ENCODE measurements at places on chromosomes 6 and 20.
A peak's percentile ranks its signal among the peaks of the same experiment; 100 is the strongest.

DNA sequence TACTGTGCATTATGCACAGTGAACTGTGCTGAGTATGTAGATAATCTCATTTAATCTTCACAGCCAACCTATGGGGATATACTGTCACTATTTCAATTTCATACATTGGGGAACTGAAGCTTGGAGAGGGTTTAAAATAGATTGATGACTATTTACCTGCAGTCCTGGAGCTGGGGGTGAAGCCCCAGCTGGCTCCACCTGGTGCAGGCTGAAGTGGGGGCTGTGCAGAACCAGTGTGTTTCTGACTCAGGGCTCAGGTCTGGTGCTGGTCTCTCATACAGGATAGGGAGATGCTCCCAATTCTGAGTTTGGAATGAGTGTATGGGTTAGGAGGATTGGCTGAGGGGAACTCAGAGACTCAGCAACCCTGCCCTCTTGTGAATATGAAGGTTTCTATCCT, 176.1 kb upstream of the CEP162 start:
- no peak for DNase-seq

DNA sequence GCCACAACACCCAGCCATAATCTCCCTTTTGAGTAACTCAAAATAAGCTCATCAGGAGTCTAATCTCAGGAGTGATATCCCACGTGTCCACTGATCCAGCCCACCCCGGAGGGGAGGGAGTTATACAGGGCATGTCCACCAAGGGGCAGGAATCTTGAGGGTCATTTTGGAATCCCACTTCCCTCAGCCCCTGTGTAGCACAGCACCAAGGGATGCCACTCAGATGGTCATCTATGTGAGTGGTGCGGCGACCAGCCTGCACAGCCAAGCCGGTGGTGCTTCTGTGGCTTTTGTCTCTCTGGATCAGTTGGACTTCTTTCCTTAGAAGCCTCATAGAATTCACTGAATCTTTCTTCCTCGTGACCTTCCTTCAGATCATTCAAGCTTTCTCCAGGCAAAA, 11.0 kb upstream of the BCAS4 start:
- DNase-seq = no peak

- no peak for DNase-seq
Measured at GRCh38 chr20:63734111-63734945, 2.1 kb upstream of the LIME1 start.

- no peak for DNase-seq
Measured at GRCh38 chr6:22825210-22825609, 255.8 kb downstream of the HDGFL1 start.

GRCh38 chr20:25297141-25297905, 49.4 kb downstream of the PYGB start:
- DNase-seq = no peak

GRCh38 chr6:44073612-44074438, 53.4 kb downstream of the MRPL14 start:
- no peak for DNase-seq

GRCh38 chr6:7463785-7464184, 74.2 kb downstream of the RIOK1 start:
- no peak for DNase-seq

GRCh38 chr6:101572627-101573026, 179.1 kb downstream of the GRIK2 start:
- no peak for DNase-seq

DNA sequence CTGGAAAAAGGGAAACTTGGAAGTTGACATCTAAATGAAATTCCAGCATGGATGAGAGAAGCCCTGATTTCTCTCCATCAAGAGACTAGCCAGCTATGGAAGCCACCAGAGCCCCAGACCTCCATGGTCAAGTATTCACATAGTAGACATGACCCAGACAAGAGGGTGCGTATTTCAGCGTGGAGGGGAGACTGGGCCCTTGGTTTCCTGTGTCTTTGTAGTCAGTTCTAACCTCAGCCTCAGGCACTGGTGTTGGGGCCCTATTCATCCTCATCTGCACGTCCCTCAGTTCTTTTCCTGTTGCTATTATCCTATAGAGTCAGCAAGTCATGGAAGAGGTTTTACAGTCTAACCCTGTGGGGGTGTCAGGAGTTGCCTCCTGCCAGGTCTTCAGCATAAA, 12.5 kb downstream of the GNL1 start:
- no peak for DNase-seq

DNA sequence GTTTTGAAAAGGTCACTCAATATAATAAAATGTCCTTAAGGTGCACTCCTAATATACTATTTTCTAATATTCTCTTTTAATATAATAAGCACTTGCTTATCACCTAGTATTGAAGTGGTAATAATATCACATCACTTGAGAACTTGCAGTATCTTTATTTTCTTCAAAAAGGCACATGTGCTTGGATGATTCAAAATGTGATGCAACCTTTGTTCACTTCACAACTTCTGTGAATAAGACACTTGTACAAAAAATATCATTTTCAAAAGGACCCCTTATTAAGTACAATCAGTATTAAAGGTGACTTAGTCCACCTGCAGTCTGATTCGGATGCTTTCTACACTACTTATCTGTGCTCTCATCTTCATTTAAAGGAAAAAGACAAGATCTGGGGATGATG, 3.4 kb downstream of the PRELID3B start:
- DNase-seq = no peak

DNA sequence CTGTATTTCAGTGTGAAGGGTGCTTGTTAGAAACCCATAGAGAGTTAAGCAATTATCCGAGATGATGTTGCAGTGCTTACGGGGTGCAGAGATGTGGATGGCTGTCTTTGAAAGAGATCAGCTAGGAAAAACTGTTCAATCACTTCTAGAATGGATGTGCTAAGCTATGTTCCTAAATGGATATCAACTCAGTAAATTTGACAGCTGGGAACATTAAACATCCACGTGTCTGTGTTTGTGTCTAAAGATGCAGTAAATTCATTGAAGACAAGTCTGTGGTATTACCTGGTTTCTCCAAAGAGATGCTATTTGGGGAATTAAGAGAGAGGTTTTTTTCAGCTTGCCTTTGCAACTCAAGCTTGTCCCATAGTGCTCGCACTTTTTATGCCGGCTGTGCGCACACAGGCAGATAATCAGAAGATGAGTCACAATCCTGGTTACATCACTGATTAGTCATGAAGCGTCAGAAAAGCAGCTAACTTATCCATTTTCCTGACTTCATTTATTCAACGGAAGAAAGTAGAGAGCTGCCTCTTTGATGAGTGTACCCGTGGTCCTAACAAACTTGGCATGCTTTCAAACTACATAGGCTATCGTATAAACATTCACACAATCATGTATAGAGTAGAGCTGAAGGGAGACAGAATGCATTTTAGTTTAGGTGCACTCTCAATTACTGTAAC, 691.7 kb upstream of the SLC35B3 start:
- DNase-seq = no peak

GRCh38 chr6:126447367-126447766, 107.5 kb downstream of the CENPW start:
- no peak for DNase-seq

GRCh38 chr6:124517339-124517738, 444.9 kb upstream of the RNF217 start:
- DNase-seq = no peak

- peak; percentile 2 for DNase-seq
Measured at GRCh38 chr6:31158863-31159855, 770 bp downstream of the TCF19 start.

DNA sequence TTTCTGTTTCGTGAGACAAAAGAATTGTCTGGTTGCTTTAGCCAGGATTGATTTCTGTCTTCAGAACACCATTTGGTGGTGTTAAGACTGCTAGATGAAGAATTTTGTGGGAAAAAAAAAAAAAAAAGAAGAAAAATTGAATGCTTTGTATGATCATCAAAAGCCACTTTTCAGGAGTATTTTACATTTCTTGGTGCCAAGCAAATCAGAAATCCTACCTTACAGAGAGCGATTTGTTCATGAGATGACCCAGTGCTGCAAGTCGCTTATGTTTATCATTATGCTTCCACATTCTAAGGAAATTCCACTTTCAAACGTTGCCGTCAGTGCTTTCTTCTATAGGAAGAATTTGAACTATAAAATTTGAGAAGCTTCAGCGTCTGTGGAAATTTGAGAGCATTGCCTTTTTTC, 228.7 kb downstream of the BCKDHB start:
- no peak for DNase-seq
